ENCODE measurements at places on chromosomes 2 and 18.

DNA sequence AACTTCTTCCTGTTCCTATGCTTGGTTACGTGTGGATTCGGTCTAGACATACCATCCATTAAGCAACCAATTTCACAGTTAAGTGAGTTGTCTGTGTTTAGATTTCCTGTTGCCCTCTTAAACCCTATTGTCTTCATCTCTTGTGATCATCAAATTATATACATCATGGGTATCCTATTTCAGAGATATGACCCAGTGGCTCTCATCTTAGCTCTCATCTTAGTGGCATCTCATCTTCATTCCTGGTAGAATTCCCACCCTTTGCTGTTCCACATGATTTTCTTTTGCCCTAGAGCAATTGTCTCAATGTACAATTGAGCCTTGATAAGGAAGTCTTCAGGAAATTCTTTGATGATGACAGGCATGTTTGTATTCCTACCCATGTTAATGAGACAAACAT lies 29.4 kb upstream of the FN1 start:
- no peak for DNase-seq

GRCh38 chr2:189074506-189074905 lies 100.3 kb downstream of the COL3A1 start:
- DNase-seq: no peak

DNA sequence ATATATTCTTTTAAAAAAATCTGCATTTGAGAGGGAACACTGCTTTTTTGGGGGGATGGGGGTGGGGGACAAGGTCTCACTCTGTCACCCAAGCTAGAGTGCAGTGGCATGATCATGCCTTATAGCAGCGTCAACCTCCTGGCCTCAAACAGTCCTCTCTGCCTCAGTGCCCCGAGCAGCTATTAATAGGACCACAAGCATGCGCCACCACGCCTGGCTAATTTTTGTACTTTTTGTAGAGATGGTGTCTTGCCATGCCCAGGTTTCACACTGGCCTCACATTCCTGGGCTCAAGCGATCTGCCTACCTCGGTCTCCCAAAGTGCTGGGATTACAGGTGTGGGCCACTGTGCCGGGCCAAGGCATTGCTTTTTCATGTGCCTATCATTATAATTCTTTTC lies 154.2 kb downstream of the ATAD2B start:
- DNase-seq: no peak

DNA sequence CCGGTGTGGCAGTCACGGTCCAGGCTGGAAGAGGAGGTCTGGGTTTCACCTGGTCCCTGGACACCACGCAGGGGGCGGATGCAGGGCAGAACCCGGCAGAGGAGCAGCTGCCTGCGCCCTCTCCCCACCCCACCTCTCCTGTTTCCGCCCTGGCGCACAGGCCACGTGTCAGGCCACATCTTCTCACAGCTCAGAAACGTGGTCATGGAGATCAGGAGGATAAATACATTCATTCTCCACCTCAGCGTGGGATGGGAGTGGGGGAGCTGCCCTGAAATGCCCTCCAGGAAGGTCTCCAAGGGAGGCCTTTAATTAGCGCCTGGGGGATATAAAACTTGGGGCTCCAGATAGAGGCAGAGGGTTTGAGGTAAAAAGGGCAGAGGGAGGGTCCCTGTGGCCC lies 142.0 kb downstream of the KCTD1 start:
- DNase-seq: no peak

DNA sequence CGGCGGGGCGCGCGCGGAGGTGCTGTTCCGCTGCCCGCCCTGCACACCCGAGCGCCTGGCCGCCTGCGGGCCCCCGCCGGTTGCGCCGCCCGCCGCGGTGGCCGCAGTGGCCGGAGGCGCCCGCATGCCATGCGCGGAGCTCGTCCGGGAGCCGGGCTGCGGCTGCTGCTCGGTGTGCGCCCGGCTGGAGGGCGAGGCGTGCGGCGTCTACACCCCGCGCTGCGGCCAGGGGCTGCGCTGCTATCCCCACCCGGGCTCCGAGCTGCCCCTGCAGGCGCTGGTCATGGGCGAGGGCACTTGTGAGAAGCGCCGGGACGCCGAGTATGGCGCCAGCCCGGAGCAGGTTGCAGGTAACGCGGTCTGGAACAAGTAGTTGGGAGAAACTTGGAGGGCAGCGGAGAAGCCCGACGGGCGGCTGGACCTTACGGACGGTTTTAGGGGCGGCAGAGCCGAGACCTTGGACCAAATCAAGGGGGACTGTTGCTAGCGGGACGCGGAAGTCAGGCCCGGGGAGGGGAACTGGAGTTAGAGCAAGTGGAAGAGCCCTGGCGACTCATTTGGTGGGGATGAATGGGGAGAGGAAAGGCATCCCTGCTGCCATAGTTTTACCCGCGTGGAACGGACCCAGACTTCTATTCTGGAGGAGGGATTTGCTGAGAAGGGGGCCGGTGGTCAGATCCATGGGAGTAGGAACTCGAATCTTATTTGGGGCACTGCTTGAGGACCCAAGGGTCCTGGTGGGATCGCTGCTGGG lies 573 bp downstream of the IGFBP2 start:
- no peak for DNase-seq

DNA sequence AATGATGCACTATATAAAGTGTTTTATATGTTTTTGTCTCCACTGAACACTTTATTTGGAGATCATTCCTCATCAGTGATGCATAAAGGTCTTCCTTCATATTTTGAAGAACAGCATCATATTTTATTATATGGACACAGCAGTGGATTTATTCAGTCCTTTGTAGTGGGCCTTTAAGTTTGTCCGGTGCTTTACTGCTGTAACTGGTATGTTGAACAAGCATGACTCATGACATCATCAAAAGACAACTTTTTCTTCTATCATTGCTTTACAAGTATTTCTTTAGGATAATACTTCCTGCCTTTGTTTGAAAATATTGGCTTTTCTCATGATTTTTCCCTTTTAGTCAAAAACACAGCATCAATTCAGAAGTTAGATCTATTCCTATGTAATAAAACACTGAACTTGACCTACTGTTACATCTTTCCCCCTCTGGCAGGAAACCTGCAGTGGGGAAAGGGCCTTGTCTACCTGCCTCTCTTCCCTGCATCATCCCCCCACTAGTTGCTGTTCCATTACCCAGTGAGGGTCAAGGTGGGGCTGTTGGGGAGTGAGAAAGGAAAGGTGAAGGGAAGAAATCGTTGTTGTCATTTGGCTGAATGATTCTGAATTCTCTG lies 241.2 kb downstream of the CYP26B1 start:
- no peak for DNase-seq

GRCh38 chr2:47535996-47536395 lies 133.0 kb downstream of the MSH2 start:
- DNase-seq: no peak

GRCh38 chr2:109604597-109604996 lies 9.2 kb downstream of the SEPTIN10 start:
- DNase-seq: no peak

DNA sequence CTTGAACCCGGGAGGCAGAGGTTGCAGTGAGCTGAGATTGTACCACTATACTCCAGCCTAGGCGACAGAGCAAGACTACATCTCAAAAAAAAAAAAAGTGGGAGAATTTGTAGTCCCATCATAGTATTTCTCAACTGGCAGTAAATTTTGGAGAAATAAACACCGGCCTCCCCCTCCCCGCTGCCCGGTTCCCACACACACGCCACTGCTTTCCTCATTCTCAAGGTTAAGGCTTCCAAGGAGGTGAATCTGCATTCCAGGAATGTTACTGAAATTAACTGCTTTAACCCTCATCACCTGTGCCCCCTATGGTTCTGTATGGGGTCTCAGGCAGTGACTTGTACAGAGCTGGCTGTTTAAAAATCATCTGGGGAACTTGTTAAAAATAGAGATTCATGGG lies 49.9 kb downstream of the MRPL35 start:
- no peak for DNase-seq

GRCh38 chr18:3450012-3450798 lies at the start of gene TGIF1:
Gene TGIF1, plus strand, starts transcription at chr18:3450172. Its CDS starts 318 bp downstream, at chr18:3450490.
- DNase-seq: no peak

GRCh38 chr18:31983020-31983419 lies 35.6 kb upstream of the RNF125 start:
- DNase-seq: no peak

- no peak for DNase-seq
These were observed 28.4 kb downstream of the FBXO48 start for GRCh38 chr2:68438455-68439303.

DNA sequence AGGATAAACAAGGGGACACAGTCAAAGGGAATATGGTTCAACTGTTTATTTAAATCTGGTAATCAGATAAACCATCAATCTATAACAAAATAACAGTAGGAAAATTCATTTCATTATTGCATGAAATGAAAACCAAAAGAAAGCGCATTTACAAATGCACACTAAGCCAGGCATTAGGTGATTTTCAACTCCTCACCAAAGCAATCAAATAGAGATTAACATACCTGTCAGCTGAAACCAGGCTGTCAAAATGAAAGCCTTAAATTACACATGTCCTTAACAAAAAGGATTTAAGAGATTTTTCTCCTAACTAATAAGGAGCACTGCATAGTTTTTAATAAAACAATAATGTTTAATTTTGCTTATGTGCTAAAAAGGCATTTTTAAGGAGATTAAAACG lies 23.0 kb downstream of the STK39 start:
- no peak for DNase-seq

DNA sequence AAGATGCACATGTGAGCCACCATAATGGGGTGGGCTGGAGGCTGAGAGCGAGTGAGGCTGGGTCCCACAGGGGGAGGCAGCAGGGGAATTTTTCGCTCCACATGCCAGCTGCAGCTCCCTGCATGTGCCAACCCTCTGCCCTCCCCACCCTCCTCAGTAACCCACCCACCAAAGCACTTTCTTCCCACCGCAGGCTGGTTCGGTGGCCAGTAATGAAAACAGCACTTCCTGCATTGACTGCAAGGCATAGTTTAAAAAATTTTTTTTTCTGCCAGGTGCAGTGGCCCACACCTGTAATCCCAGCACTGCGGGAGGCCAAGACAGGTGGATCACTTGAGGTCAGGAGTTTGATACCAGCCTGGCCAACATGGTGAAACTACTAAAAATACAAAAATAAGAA lies 147.5 kb upstream of the TTC39C start:
- no peak for DNase-seq

- no peak for DNase-seq
These were observed 160.6 kb downstream of the GALNT3 start for GRCh38 chr2:165633431-165633830.

- DNase-seq: peak; percentile 91
These were observed 65.4 kb upstream of the NABP1 start for GRCh38 chr2:191612496-191612895.

- DNase-seq: no peak
These were observed 87.3 kb downstream of the WDSUB1 start for GRCh38 chr2:159199236-159199635.

DNA sequence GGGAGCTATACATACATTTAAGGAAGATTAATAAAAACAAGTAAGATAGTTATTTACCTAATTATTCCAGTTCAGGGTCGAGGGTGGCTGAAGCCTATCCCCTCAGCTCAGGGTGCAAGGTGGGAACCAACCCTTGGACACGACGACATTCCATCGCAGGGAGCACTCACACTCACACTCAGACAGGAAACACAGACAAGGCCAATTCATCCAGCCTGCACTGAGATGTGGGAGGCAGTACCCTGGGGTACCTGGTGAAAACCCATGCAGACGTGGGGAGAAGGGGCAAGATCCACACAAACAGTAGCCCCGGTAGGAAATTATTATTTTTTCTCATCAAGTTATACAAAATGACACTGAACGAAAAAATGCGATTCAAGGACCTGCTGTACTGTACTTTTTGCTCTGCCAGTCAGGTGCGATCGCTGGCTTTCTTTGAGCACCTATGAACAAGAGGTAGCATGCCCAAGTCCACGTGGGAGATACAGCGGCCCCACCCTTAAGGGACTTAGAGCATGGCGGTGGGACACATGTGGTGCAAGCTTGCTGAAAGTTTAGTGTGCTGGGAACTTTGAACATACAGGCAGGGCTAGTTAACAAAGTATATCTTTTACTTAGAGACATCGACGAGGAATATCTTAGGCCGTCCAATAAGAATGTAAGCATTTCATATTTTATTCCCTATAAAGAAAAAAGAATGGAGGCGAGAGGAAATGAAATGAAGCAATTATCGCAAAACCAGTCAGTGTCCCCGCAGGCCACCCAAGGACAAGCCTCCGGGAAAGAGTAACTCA lies 624 bp downstream of the METTL8 start:
- no peak for DNase-seq

DNA sequence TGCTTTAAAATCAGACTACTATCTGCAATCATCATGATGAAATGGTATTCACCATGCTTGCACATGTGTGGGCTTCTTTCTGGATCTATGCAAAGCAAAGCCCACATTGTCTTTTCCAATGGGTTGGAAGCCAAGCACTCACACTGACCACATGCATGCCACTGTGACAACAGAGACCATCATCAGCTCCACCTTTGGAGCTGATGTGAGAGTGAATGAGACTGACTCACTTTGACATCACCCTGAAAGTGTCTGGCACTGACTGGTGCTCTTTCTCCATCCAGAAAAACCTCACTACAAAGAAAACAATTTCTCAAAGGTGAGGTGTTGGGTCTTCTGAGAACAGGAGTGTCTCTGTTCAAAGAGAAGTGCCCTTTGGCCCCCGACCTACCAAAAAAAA lies 4.7 kb downstream of the MYO5B start:
- no peak for DNase-seq

DNA sequence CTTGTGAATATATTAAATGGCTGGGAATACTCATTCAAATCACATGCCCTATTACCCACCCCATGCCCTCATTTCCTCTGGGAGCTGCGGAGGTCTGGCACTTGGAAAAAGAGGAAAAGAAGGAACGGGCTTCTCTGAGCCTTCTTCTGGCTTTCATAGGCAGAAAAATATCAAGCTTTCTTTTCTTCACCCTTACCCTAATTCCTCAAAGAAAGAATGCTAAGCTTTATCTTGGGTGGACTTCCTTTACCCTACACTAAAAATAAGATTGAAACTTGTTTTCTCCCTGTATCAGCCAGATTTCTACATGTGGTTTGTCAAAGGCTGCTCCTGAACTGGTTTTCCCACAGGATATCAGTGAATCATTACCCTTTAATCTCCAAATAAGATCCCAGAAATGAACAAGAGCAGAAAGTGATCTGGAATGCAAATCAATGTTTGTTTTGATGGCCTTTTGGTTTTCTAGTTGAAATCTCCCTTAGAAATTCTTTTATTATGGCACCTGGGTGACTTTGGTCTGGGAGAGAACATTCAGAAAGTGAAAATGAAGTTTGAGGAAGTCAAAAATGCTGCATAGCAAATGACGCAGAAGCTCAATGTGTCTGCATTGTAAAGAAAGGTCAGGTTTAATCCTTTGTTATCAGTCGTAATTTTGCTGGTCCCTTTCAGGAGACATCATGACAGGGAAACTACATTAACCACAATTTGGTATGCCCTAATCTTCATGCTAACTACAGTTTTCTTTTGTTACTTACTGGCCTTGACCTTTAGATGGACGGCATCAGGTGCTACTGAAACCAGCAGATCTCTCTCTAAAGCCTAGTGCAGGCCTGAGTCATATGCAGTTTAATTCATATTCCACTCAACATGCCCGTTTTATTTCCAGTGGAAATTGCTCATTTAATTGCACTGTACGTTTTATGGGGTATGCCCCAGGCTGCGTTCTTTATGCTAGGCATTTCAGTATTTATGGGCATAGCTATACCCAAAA lies 46.6 kb upstream of the HNRNPA3 start:
- no peak for DNase-seq

GRCh38 chr2:152548996-152549395 lies 168.3 kb downstream of the PRPF40A start:
- DNase-seq: no peak

GRCh38 chr2:60285626-60286316 lies 267.7 kb downstream of the BCL11A start:
- DNase-seq: no peak

GRCh38 chr2:133072837-133073694 lies 403.1 kb upstream of the LYPD1 start:
- no peak for DNase-seq
